ENCODE measurements at places on chromosomes 12 and 14.

- DNase-seq, result no peak
These were observed 18.5 kb downstream of the SFSWAP start for GRCh38 chr12:131729254-131729955.

GRCh38 chr14:89667983-89668382 lies 250.9 kb upstream of the FOXN3 start:
- DNase-seq, result peak; percentile 11

- no peak for DNase-seq
These were observed 312.4 kb downstream of the TMEM121 start for GRCh38 chr14:105838591-105839424.

- peak; percentile 90 for DNase-seq
These were observed 181.3 kb upstream of the FKBP4 start for GRCh38 chr12:2613326-2614073.

DNA sequence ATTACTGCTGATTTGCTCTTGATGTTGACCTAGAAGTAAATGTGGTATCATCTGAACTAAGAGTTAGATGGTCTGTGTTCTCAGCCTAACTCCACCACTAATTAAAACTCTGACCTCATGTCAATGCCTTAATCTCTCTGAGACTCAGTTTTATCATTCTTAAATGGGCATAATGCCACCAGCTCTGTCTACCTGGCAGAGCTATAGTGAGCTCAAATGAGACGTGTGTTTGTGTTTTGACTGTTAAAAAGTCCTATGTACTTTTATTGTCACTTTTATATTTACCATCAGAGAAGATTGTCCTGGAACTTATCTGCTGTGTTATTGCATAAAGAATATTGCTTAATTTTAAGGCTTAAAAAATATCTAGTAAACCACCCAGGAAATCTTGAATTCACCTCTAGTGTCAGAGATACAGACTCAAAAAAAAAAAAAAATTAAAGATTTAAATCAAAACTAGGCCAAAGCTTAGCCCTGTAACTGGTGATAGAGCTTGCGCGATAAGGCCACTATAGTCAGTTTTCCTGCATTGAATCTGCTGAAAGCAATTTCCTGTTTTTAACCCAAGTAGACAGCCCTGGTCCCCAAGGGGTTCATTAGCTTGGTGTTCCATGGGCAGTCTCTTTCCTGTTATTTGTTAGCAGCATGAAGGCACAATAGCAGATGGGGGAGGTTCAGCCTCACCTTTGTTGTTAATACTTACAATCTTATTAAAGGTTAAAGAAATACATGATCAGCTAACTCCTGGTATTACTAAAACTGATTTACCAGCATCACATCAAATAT lies 261.8 kb downstream of the ATP23 start:
- no peak for DNase-seq

GRCh38 chr12:77893918-77894317 lies 63.2 kb downstream of the NAV3 start:
- DNase-seq, result peak; percentile 31

GRCh38 chr12:54588110-54588889 lies at the start of gene PPP1R1A:
PPP1R1A (minus strand) TSS chr12:54588659; CDS start chr12:54588488, 171 bp downstream.
- DNase-seq, result peak; percentile 19

DNA sequence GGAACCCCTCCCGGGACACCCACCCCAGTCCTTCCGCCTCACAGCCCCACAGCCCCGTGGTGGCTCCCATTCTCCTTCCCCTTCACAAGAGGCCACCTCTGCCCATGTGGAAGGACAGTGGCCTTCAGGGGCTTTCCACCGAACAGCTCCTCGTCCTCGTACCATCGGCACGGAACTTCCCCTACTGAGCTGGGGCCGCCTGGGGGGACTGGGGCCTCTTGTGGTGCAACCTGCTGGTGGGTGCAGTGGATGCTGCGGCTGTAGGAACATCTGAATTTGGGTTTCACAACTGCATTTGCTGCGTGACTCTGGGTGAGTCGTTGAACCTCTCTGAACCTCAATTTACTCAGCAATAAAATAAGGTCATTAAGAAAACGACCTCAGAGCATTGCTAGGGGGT lies 50.9 kb downstream of the RFLNA start:
- DNase-seq, result no peak

GRCh38 chr12:123384318-123384993 lies 524 bp downstream of the KMT5A start:
- peak; percentile 43 for DNase-seq

DNA sequence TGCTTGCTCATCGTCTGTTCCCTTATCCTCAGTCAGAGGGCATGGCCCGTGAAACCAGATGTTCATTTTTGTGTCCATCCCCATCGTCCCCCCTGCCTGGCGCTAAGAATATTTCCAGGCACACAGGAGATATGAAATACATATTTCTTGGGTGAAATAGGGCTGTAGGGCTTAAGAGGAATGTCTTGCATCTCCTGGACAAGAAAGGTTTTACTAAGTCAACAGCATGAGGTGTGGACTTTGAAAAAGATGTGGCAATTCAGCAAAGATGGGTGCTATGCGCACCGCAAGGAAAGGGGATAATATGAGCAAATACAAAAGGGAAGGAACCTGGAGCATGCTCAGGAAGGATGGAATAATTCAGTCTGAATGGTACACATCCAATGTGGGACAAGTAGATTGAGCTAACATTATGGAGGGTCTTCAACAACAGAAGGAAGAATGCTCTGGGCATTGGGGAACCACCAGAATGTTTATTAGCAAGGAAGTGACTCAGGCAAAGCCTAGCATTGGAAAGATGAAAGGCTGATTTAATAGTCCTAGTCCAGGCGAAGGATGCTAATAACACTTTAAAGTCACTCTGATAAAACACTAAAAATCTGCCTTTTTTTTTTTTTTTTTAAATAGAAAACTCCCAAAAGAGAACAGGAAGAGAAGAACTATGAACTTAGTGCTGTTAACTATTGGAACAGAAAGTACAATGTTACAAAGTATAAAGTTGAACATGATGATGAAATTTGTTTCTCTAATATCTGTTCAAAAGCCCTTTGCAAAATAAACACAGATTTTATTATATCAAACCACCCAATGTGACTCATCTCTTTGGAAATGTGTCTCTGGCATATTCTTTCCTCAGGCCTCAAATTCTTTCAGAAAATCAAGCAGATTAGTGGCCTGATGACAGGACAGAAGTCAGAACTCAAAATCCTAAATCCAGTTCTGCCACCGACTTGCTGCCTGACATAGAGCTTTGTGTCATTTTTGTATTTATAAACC lies 449.5 kb downstream of the BCAT1 start:
- DNase-seq, result peak; percentile 60

- DNase-seq, result no peak
These were observed 5.9 kb downstream of the DEGS2 start for GRCh38 chr14:100153560-100153959.

DNA sequence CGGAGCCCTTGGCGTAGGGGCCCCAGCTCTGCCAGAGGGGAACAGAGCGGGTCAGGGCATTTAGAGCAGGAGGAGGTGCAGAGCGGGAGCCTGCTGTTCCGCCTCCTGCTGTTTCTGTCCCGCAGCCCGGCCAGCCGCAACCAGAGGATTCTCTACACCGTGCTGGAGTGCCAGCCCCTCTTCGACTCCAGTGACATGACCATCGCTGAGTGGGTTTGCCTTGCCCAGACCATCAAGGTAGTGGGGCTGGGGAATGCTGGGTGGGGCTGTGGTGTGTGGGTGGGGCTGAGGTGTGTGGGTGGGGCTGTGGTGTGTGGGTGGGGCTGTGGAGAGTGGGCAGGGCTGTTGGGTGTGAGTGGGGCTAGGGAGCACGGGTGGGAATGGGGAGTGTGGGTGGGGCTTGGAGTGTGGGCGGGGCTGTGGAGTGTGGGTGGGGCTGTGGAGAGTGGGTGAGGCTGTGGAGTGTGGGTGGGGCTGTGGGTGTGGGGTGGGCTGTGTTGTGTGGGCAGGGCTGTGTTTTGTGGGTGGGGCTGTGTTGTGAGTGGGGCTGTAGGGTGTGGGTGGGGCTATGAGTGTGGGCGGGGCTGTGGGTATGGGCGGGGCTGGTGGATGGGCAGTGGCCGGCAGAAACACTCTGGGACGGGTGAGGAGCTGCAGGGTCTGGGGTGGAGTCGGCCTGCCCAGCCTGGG lies 8.0 kb downstream of the ASPG start:
- DNase-seq, result no peak

DNA sequence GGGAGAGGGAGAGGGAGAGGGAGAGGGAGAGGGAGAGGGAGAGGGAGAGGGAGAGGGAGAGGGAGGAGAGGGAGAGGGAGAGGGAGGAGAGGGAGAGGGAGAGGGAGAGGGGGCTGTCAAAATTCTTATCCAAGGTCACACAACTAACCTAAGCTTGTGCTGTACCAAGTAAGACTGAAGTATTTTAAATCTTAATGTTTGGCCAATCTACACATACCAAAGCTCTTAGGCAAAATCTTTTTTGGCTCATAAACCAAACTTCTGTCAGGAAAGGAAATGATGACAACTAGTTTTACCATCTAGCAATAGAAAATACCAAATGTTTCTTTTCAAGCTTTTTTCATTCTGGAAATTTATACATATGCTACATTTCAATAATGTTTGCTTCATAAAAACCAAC lies 33.8 kb downstream of the CCDC38 start:
- peak; percentile 10 for DNase-seq
